ENCODE measurements at places on chromosomes 7 and 10.
A peak's percentile ranks its signal among the peaks of the same experiment; 100 is the strongest.

GRCh38 chr10:89364531-89364930 lies 13.3 kb upstream of the IFIT1B start:
- no peak for DNase-seq

DNA sequence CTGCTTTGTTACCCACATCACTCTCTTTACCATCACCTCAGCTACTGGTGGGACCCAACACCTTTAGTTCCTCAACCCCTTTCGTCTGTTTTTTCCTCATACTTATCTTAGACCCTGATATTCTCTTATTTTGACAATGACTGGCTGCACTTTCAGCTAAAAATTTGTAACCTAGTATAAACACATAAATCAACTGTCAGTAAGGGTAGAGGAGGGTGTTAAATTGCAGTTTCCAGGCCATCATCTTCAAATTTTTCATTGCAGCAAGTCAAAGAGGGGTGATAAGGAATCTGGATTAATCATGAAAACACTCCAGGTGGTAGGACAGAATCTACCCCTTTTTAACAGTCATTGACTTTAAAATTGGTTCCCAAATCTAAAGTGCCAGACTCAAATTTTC lies 27.9 kb downstream of the SEMA3D start:
- no peak for DNase-seq

GRCh38 chr7:45185864-45186250 lies 28.3 kb downstream of the RAMP3 start:
- DNase-seq, result no peak

GRCh38 chr10:34713875-34714274 lies 101.2 kb downstream of the PARD3 start:
- no peak for DNase-seq

- DNase-seq, result peak; percentile 42
Measured at GRCh38 chr10:71805776-71806703, 32.7 kb upstream of the VSIR start.

DNA sequence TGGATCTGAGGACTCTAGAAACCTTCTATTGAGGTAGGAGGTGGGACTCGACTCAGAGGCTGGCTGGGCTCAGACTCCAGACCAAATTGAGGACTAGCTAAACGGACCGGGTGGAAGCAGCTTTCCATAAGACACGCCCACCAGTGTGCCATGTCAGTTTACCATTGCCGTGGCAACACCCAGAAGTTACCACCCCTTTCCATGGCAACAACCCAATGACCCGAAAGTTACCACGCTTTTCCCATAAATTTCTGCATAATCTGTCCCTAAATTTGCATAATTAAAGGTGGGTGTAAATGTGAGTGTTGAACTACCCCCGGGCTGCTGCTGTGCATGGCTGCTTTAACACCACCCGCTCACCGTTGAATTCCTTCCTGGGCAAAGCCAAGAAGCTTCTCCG lies 58.9 kb downstream of the MICALL2 start:
- DNase-seq, result no peak

- DNase-seq, result no peak
Measured at GRCh38 chr10:129993621-129994020, 29.5 kb upstream of the EBF3 start.

DNA sequence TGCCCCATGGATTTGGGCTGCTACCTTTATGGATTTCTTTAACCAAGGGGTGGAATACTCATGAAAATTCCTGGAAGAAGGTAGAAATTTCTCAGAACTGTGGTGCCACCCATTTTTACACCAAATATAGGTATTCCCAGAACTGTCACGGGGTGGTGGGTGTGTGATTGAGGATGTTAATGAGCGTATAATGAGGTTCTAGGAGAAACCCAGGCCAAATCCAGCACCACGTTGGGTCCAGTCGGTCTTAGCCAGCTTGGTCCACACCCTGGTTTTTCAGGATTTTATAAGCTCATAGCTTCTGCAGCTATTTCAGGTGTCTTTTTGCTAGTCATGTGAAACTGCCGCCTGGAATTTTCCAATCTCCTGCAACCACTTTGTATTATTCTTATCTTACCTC lies 83.3 kb downstream of the HECW1 start:
- DNase-seq, result no peak

DNA sequence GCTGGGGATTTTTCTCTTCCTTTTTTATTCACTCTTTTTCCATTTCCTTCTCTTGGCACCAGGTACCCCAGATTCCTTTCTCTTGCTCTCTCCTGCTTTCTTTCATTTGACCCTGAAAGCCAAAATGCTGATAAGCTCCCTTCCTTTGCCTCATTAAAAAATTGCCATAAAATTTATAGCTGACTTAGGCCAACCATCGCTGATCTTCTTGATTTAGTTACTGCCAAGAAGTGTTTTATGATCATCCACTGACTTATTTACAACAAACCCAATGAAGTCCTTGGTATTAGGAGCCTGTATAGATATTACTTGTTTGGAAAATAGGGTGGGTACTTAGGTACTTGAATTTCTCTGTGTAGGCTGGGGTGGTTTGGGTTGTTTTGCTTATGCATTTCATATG lies 173.2 kb upstream of the PHYHIPL start:
- no peak for DNase-seq

DNA sequence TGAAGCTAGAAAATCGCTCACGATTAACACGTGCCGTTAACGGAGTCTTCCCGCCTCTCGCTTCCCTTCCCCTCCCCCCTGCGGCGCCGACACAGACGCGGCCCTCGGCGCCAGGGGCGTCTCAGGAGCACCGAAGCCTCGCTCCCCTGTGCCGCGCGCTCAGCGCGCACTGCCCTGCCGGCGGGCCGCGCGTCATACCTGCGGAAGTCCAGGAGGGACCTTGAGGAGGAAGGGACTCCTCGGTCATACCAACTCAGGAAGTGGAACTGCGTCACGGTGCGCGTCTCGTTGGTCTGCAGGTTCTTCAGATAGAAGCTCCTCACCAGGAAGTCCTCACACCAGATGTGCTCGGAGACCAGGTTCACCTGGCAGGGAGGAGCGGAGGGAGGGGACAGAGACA lies 239.6 kb downstream of the DNAJB6 start:
- DNase-seq, result no peak

GRCh38 chr7:17710312-17710711 lies 230.0 kb downstream of the SNX13 start:
- no peak for DNase-seq

GRCh38 chr7:117808341-117808757 lies 64.9 kb downstream of the CTTNBP2 start:
- peak; percentile 30 for DNase-seq

- peak; percentile 11 for DNase-seq
Measured at GRCh38 chr7:4809091-4809591, 33.7 kb downstream of the AP5Z1 start.

GRCh38 chr10:86803156-86803555 lies 46.7 kb downstream of the BMPR1A start:
- no peak for DNase-seq

- DNase-seq, result no peak
Measured at GRCh38 chr10:6299234-6299633, 96.5 kb downstream of the PFKFB3 start.

GRCh38 chr7:22183522-22184280 lies 173.3 kb downstream of the RAPGEF5 start:
- no peak for DNase-seq

- DNase-seq, result no peak
Measured at GRCh38 chr10:109891105-109891504, 32.2 kb downstream of the XPNPEP1 start.

DNA sequence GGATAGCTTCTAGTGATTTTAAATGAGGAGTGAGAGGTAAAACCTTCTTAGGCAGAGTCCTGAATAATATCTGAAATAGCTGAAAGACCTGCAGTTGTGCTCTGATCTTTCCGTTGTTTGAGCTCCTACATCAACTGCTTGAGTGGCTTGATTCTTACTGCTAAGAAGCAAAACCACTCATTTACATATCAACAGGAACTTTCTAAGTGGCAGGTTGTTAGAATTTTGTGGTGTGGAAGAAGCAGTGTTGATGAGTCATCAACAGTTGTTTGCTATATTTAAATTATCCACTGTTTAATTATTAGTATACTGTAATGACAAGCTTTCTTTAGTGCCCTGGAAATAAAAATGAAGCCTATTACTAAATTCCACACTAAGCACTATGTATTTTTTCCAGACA lies 689.5 kb downstream of the DNAJB9 start:
- no peak for DNase-seq

- DNase-seq, result no peak
Measured at GRCh38 chr7:68014031-68014736, 1017.6 kb downstream of the TYW1 start.

- no peak for DNase-seq
Measured at GRCh38 chr10:132448248-132448731, 51.3 kb downstream of the PWWP2B start.

DNA sequence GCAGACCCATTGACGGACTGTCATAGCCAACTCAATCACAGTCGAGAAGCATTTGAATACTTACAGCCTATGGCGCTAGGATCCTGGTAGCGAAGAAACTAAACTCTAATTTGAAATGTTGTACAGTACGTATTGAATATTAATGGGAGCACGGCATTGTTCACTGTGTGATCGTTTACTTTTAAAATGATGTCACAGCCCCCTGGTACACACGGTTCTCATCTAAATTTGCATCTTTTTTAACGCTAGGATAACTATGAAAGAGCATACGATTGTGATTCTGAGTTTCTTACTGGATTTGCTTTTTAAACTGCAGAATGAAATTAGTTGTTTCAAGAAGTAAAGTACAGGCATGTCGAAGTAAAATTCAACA lies 895 bp upstream of the NAPEPLD start:
- DNase-seq, result no peak
